ENCODE measurements at places on chromosomes 7 and 10.

- DNase-seq: no peak
These were observed 55.1 kb upstream of the ZPBP start for GRCh38 chr7:50147951-50148808.

DNA sequence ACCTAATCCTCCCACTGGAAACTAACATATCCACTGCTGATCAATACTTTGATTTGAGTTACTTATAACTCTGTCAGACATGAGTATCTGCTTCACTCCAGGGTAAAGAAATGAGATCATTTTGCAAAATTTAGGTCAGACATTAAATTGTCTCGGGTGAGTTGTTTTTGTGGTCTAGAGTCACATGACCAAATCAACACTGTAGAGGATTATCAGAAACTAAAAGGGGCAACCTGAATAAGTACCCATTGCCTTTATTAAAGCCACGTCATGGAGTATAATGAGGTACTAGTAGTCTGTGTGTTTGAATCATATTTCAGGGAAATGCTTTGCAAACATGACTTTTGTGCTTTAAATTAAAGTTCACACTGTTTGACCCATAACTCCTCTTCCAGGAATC is 107.7 kb upstream of the ADO start:
- DNase-seq: no peak

DNA sequence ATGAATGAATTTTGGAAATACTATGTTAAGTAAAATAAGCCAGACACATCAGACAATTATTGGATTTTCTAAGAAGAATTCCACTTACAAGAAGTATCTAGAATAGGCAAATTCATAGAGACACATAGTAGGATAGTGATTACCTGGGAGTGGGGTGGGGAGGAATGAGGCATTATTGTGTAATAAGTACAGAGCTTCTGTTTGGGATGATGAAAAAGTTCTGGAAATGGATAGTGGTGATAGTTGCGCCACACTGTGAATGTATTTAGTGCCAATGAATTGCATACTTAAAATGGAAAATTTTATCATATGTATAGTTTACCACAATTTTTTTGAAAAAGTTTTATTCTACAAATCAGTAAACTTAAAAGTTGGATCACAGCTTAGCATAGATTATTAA is 297.2 kb upstream of the KAT6B start:
- DNase-seq: no peak

DNA sequence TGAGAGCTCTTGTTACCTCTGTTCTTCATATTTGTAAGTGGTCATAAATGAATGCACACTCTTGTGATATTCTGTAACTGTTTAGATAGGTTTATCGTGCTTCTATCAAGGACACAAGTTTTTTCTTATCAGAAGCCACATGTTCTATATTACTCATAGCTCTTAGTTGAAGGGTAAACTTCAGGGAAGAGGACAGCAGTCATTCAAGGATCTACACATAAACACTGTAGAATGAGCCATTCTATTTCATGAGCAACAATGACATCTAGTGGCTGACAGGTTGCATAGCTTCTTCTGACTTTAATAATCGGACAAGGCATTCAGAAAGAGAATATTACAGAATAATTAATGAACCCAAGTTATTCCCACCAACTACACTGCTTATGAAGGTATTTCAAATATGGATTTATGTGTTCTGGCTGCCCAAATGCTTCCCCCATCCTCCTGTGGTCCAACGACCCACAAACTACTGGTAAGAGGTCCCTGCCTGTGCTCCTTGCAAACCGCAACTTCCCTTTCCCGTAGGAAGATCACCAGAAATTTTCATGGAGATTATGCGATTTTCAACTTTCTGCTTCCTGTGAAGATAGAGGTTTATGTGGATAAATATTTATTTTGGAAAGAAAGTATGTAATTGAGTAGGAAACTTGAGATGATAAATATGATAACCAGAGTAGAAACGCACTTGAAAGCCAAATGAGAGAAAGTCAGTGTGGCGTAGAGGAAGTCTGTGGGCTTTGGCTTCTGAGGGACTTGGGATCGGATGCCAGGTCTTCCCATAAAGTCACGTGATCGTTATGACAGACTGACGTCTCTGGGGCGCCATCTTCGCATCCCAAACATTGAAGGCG is 16.8 kb upstream of the ABCB5 start:
- DNase-seq: no peak

DNA sequence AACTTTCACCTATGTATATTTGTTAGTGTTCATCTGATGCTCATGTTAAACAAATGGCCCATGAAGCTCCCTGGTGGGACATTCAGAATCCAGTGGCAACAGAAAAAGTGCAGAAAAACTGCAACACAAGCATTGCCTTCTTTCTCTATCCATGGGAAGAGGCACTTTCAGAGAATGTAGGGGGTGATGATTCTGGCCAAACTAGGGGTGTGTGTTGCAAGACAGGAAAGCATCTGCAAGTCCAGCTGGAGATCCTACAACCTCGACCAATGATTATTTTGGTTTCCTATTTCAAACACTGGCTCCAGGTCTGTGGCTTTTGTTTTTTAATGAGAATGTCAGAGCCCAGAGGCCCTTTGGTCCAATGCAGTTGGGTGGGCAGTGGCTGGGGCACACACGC is 198.7 kb downstream of the CXCL12 start:
- no peak for DNase-seq
